A375 (cell line): ENCODE measurements at places on chromosomes 12 and 14. TPM values are rescaled to one million over a fixed set of nuclear protein-coding genes. Genes with fewer than 3 reads are reported as not detected.

Gene OR11G2
- total RNA-seq, result not detected in 2 replicates

Gene TPPP2
- total RNA-seq, result not detected in 2 replicates

Gene SERPINA12
- not detected in 2 replicates for total RNA-seq

Gene SLC6A12
- total RNA-seq, result 0.04 and 0.85 TPM in 2 replicates

Gene SOCS2
- total RNA-seq, result 19.3 and 30.7 TPM in 2 replicates

Gene CISTR
- total RNA-seq, result not detected in 2 replicates

Gene SIX4
- total RNA-seq, result 7.5 and 11.8 TPM in 2 replicates

Gene KRT7
- 31.9 and 37.9 TPM in 2 replicates for total RNA-seq

Gene NUAK1
- 3.4 and 5.5 TPM in 2 replicates for total RNA-seq

Gene OTUB2
- 1.3 and 1.4 TPM in 2 replicates for total RNA-seq

Gene GZMH
- total RNA-seq, result not detected in 2 replicates

Gene MYO1A
- total RNA-seq, result not detected in 2 replicates

Gene TTC8
- total RNA-seq, result 20.3 and 23.3 TPM in 2 replicates

Gene CLEC9A
- not detected in 2 replicates for total RNA-seq

Gene PLEKHD1
- 0.05 TPM in 1 of 2 replicates, not detected in the other for total RNA-seq

Gene BATF
- not detected in 2 replicates for total RNA-seq

Gene POTEG
- 13.0 and 20.4 TPM in 2 replicates for total RNA-seq

Gene INSM2
- total RNA-seq, result not detected in 2 replicates

Gene HVCN1
- 0.11 and 0.30 TPM in 2 replicates for total RNA-seq
